ENCODE measurements at places on chromosomes 2 and 18.

GRCh38 chr18:13439461-13439860 is 220.9 kb downstream of the LDLRAD4 start:
- DNase-seq, result no peak

GRCh38 chr2:231714639-231715498 is 6.5 kb downstream of the PTMA start:
- peak; percentile 79 for DNase-seq

GRCh38 chr2:172735582-172736423 is at the start of gene RAPGEF4:
RAPGEF4 (plus strand) TSS chr2:172735845; CDS start chr2:172735984, 139 bp downstream.
- DNase-seq, result peak; percentile 75

GRCh38 chr2:212448698-212449097 is 89.9 kb downstream of the ERBB4 start:
- no peak for DNase-seq

GRCh38 chr18:6484659-6485058 is 69.9 kb upstream of the L3MBTL4 start:
- no peak for DNase-seq

GRCh38 chr2:229371086-229371485 is 100.0 kb upstream of the PID1 start:
- no peak for DNase-seq

- no peak for DNase-seq
Observed at GRCh38 chr18:42100911-42101310, 145.9 kb downstream of the PIK3C3 start.

DNA sequence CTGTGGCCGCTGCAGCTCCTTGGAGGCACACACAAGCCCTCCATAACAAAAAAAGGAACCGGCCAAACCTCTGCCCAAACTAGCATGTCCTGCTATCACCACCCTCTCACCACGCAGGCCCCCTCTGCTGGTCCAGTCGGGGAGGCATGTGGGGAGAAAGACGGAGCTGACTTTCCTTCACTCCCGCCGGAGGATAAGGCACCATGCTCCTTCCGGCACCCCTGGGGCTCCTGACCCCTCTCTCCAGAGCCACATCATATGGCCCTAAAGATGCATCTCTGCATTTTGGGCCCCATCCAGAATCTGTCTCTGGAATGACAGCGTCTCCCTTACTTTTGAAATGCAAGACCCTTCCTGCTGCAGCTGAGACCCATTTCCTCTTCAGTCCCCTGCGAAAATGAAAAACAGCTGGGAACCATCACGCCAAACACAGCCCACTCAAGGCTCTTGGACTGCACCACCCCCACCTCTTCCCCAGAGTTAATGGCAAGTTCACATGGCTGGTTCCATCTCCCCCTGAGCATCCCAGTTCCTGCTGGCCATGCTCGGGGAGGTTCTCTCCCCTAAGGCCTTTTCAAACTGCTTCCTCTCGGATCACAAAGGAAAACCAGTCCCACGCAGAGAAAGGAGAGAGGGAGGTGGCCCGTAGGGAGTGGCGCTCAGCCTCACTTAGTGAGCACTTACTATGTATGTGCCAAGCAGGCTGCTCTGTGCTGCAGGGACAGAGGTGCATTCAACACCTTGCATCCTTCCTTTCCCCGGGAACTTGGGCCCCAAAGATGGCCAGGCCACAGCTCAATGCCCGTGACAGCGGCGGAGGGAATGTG is 35.2 kb upstream of the MLPH start:
- no peak for DNase-seq

DNA sequence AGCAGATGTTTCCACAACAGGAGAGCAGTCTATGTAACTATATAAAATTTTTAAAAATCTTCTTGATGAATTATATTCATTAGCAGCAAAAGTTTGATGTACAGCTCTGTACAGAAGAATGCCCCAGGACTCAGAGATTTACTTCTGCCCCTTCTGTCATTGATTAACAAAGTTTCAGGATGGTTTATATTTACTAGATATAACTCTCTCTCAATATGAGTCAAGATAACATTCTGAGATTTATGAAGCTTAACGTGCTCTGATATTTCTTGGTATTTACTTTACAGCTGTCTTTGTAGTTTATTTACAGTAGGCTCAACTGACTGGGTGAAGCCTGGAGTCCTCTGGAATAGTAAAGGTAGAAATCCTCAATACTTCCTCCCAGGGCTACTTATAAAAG is 93.6 kb upstream of the HNMT start:
- no peak for DNase-seq

DNA sequence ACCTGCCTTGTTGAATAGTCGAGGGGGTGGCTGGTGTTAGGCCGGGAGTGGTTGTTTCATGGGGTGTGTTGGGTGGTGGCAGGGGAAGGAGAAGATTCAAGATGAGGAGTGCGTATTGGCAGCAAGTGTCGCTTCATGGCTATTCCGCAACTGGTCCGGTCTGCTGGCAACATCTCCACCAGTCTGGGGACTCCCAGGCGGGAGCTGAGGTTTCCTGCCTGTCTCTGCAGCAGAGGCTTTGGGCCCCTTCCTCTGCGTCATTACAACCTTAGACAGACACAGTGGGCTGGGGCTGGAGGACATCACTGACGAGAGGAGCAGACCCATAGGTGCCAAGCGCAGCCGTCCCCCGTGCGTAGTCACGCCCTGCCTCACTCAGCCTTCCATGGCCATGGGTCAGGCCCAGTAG is 64.0 kb upstream of the MCFD2 start:
- DNase-seq, result no peak

DNA sequence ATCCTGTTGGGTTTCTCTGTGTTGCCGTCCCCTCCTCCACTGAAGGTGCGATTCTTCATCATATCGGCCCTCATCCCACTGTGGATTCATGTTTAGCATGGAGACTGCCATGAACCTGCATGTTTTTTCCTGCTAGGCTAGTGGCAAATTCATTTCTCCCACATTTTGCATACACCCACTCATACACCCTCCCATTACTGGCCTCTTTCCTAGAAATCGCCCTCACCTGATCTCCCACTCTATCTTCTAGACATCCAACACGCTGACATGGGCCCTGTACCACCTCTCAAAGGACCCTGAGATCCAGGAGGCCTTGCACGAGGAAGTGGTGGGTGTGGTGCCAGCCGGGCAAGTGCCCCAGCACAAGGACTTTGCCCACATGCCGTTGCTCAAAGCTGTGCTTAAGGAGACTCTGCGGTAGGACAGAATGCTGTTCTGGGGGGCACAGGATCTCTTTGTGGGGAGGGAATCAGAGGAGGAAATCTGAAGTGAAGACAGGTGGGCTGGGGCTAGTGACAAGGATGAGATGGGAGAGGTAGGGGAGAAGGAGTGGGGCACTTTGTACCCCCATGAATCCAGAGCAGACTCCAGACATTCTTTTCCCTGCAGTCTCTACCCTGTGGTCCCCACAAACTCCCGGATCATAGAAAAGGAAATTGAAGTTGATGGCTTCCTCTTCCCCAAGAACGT is 17.7 kb downstream of the PRKAG3 start:
- DNase-seq, result no peak

DNA sequence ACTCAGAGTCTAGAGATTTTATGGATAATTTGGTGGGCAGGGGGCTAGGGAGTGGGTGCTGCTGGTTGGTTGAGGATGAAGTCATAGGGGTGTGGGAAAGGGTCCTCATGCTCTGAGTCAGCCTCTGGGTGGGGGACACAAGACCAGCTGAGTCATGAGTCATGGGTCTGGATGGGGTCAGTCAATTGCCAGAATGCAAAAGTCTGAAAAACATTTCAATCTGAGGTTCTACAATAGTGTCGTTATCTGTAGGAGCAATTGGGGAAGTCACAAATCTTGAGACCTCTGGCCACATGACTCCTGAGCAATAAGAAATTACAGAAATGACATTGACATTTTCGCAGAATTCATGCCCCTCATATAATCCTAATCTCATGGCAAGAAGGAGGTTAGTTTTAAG is 15.1 kb downstream of the NMS start:
- DNase-seq, result no peak

Data from NCI-H69 (cell line).